ENCODE measurements at places on chromosomes 5 and 9.

DNA sequence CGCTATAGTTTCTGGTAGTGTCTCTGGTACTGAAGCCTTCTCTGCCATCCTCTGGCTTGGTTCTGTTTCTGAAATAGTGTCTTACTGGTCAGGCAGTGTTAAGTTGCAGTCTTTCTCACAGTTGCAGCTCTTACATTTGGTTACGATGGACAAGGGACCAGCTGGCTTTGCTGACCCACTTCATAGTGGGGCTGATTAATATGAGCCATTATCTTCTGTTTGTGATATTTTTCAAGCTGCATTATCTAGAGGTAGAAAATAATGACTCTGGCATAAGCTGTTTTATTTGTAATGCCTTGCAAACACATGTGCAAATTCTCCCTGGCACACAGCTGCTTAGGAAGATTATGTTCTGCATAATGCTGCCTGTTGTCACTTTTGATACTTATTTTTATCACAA lies 199.1 kb downstream of the KDM4C start:
- DNase-seq, result no peak

DNA sequence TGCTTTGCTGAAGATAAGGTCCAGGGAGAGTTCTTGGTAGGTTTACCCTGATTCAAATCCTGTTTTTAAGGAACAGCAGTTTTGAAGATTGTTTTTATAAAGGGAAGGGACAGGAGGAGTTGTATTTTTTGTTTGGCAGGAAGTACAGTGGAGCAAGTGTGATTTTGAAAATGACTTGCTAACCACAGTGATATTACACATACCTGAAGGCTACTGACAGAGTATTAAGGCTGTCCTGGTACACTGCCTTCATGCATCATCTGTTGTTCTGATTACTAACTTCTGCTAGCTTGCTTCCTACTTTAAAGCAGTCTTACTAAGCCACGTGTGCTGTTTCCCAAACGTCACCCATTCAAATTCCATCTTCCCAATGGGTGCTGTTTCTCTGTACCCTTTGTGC lies 559.5 kb upstream of the SGCD start:
- no peak for DNase-seq

- DNase-seq, result peak; percentile 67
These were observed at the start of gene GGTA1 for GRCh38 chr9:121499427-121500164. Gene GGTA1 (minus strand): TSS chr9:121499844. CDS start chr9:121467922, 31,922 bp downstream.

DNA sequence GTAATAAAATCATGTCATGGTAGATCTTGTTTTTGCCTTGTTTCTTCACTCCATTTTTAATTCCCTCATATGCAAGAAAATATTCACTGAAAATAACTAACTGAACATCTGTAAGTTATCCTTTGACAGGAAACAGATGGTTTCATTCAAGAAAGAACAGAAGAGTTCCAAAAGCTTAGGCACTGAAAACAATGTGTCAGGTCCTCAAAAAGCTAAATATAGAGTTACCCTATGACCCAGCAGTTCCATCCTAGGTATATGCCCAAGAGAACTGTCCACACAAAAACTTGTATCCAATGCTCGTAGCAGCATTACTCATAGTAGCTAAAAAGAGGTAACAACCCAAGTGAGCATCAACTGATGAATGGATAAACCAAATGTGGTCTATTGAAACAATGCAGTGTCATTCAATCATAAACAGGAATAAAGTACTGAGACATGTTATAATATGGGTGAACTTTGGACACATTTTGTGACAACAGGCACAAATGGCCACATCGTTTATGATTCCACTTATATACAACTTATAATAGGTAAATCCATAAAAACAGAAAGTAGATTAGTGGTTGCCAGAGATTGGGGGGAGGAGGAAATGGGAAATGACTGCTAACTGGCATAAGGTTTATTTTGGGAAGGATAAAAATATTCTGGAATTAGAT lies 231.0 kb downstream of the FRMD3 start:
- DNase-seq, result no peak

DNA sequence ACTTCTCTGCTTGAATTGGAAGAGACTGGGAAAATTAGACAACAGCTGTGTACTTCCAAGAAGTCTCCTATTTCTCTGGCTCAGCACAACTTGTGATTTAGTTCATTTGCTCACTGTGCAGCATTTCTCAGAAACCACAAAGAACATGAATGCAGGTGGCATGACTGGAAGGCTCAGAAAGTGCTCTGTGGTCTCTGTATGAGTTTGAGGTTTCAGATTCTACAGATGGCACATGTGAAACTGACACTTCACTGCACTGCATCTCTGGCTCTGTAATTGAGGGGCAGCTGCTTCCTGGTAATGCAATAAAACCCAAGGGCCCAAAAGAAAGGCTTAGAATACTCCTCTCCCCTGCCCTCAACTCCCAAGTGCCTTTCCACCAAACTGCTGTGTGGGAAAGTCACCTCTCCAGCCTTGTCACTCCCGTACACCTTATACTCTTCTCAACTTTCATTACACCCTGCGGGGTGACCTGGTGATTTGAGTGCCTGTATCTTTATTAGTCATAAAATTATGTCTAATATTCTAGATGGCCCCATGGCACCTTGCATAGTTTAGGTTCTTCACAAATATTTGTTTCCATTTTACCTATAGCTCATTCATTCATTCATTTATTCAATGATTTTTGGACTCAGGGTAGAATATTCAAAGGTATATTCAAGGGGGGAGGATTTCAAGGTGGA lies 82.5 kb downstream of the ESM1 start:
- DNase-seq, result peak; percentile 9

- DNase-seq, result no peak
These were observed 42.3 kb downstream of the SH3RF2 start for GRCh38 chr5:145978708-145979107.

- DNase-seq, result peak; percentile 40
These were observed 7.7 kb downstream of the ZNF622 start for GRCh38 chr5:16457853-16458252.

GRCh38 chr5:122112733-122113558 lies 16.4 kb upstream of the ZNF474 start:
- no peak for DNase-seq

DNA sequence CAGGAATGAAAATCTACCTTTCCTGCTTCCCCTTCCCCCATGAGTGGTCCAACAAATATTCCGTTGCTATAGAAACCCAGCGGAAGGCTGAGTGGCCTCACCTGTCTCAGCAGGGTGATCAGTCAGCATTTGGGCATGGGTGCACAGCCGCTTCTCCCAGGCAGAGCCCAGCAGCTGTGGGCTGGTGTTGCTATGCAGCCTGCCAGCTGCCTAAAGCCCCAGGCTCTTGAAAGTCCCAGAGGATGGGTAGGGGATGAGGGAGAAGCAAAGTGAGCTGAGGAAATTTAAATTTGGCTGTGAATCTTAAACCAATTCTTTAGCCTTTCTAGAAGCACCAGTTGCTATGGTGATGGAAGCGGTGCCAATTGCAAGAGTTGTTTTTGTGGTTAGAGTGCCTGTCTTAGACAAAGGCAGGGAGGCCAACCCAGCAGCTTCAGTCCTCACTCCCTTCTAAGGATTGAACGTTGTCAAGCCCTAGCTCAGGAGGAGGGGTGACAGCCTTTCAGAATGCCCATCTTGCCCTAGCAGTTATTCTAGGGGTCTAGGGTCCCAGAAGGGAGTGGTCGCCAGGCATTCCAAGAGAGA lies 151.5 kb upstream of the PITX1 start:
- no peak for DNase-seq

- no peak for DNase-seq
These were observed 324.3 kb upstream of the RORB start for GRCh38 chr9:74172874-74173273.

- DNase-seq, result no peak
These were observed 176.8 kb downstream of the NR2F1-AS1 start for GRCh38 chr5:93404246-93404645.

- DNase-seq, result no peak
These were observed 28.4 kb downstream of the SLC12A2 start for GRCh38 chr5:128111818-128112448.

DNA sequence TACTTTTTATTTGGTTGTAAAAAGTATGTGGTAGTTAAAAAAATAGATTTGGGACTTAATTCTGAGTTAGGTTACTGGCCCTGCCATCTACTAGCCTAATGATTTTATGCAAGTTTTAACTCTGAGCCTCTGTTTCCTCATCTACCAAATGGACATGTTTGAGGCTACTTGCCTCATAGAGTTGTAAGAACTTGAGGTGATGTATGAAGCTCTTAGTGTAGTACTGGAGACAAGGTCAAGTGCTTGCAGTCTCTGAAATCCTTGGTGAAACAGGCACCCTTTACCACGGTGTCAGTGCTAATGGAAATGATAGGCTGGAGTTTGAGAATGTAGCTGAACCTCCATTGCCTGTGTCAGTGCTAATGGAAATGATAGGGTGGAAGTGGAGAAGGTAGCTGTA lies 15.3 kb downstream of the GPR107 start:
- DNase-seq, result peak; percentile 30

DNA sequence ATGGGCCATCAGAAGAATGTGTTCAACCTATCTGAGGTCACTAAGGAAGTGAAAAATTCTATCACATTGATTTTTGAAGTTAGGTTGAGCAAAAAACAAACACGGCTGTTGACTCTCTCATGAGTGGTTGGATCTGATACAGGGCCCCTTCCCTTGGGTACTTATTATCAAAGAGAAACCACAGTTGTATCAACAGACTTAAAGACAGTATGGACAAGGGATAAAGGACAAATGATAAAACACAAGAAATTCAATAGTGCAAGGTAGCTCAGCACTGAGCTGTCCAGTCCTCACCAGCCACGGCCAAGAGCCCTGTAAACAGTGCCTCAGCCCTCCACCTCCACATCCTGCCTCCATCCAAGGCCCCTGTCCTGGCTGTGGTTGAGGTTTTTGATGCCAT lies 86.9 kb downstream of the UBE2QL1 start:
- no peak for DNase-seq

DNA sequence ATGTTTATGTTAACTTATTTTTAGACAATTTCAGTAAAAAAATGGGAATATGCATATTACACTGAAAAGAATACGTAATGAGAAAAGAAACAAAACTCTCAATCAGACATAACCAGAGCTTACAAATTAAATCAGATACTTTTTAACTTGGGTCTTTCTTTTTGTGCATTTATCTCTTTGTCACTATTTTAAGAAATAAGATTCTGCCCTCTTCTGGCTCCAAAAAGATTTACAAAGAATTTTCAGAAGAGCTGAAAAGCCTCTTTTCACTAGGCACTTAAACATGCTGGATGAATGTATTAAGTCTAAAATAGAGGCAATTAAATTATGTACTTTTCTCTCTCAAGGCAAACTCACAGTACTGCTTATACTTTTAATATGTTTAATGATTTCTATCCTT lies 55.5 kb downstream of the CEP120 start:
- DNase-seq, result peak; percentile 9

DNA sequence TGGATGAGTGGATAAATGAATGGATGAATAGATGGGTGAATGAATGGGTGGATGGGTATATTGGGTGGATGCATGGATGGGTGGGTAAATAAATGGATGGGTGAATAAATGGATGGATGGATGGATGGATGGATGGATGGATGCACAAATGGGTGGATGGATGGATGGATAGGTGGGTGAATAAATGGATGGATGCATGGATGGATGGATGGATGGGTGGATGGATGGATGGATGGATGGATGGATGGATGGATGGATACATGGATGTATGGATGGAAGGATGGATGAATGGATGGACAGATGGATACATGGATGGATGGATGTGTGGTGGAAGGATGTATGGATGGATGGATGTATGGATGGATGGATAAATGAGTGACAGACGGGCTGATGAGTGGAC lies 113.5 kb upstream of the SARDH start:
- DNase-seq, result no peak

GRCh38 chr9:88828492-88828974 lies 162.7 kb upstream of the S1PR3 start:
- no peak for DNase-seq

GRCh38 chr9:92954049-92954861 lies 6.9 kb downstream of the FGD3 start:
- DNase-seq, result peak; percentile 24

DNA sequence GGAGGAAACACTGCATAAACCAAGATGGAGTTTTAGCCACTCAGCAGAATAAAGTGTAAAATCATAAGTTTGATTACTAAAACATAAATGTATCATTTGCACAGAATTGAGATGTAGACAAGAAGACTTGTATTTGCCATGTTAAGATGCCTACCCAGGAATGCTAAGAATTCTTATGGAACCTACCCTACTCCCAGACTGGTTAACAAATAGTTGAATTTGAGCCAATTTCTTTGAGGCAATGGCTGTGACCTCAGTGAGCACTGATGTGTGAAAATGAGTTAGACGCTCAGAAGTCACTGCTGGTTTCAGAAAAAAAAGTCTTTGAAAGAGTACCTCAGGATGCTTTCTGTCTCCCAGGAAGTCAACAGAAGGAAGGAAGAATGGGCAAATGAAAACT lies 95.6 kb downstream of the ESM1 start:
- DNase-seq, result no peak

- peak; percentile 61 for DNase-seq
These were observed 493.2 kb upstream of the KLF4 start for GRCh38 chr9:107982745-107983144.

DNA sequence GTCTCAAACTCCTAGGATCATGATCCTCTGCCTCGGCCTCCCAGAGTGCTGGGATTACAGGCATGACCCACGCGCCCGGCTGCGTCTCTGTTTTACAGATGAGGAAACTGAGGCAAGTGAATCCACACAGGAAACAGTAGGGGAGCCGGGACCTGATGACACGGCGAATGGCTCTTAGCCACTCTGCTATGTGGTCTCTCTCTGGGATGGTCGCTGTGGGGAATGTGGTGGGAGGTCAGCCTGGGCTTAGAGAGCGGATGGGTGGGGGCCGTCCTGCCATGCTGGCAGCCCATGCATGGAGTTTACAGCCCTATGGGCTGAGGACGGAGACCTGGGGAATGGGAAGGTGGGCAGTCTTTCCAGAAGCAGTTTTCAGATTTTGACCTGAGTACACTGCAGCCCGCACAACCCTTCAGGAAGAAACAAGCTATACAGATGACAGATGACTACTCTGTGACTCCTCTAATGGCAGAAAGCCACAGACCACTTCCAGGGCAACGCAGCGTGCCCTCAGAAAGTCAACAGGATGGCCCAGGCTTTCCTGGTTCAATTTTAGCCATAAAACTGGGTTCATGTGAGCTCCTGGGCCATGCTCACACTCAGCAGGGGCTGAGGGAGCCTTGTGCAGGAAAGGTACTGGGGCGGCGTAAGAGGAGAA lies 136.1 kb upstream of the RAPGEF1 start:
- no peak for DNase-seq

- DNase-seq, result no peak
These were observed 466.3 kb downstream of the EFNA5 start for GRCh38 chr5:107204413-107204812.

Data from inflammatory macrophage treated with lipopolysaccharide for 1 hour (primary cell).